ENCODE measurements at places on chromosomes 1 and 21.

GRCh38 chr21:42553435-42553834 lies 39.8 kb downstream of the SLC37A1 start:
- DNase-seq, result no peak

- DNase-seq, result no peak
These were observed 7.9 kb upstream of the TIPRL start for GRCh38 chr1:168170564-168171508.

DNA sequence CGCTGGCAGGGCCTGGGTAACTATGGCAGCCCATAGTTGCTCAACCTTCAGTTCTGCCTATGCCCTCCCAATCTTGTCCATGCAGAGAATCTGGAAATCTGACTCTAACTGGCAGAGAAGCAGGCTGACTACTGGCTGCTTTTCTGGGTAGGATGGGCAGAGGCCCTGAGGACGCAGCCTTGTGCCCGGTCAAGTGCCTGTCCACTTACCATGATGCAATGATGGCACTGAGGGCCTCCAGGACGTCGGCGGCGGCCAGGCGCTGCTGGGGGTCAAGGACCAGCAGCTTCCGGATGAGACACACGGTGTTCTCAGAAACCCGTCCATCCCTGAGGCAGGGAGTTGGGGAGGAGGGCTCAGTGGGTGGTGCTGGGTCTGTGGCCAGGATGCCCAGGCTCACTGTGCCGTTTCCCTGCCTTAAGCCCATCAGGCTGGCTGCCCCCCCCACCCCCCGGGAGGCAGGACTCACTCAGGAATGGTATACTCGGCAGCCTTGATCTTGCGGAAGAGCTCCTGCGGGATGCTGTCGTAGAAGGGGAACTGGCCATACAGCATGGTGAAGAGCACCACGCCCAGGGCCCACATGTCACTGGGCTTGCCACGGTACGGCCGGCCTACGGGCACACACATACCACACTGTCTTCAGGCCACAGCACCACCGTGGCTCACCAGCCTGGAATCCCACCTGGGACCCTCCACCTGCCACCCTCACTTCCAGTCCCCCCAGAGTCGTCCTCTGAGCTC lies 20.4 kb upstream of the EVA1B start:
- no peak for DNase-seq

- peak; percentile 7 for DNase-seq
These were observed 19.8 kb downstream of the KMO start for GRCh38 chr1:241551759-241552638.

- DNase-seq, result no peak
These were observed 17.0 kb downstream of the CD34 start for GRCh38 chr1:207893737-207894582.

- DNase-seq, result no peak
These were observed 54.1 kb downstream of the C8A start for GRCh38 chr1:56908619-56909221.

GRCh38 chr21:38259665-38260064 lies 2.9 kb downstream of the KCNJ15 start:
- no peak for DNase-seq

GRCh38 chr21:24197923-24198322 lies 1409.4 kb downstream of the MRPL39 start:
- DNase-seq, result no peak

DNA sequence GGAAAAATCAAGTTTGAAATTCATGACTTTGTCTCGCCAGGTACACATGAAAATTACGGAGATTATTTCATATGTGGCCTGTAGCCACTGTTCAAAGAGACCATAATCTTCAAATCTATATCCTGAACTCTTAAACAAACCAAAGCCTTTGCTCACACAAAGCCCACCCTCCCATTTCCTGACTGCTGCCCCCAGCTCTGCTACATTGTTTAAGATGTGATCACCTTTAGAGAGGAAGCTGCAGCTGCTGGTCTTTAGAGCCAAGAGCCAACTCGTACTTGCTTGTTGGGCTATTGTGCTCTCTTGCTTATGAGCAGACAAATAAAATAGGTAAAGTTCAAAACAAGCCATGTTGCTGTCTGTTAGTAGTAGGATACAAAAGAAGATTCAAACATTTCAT lies 71.9 kb downstream of the DTL start:
- DNase-seq, result no peak

DNA sequence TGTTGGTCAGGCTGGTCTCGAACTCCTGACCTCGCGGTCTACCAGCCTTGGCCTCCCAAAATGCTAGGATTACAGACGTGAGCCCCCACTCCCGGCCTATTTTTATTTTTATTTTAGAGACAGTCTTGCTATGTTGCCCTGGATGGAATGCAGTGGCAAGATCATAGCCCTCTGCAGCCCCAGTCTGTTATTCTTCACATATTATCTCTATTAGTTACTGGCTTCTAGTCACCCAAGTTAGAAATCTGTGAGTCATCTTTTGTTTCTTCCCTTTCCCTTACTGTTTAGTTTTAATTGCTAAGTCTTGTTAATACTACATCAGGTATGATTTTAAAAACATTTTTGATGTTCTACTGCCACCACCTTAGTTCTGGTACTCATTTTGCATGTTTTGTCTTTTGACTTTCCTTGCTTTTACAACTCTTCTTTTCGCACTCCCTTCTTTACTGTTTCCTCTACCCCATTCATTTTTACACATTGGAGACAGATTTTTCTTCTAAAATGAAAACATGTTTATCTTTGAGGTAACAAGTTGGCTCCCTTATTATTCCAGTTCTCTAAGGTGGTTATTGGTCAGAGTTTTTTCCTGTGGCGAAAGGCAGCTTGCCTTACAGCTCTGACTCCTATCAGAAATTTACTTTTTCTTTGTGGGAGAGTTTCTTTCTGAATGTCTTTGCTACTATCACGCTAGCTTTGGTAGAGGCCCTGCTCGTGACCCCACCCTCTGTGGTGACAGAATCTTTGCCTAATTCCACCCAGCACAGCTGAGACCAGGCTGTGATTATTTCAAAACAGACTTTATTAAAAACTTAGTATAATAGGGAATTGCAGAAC lies 19.5 kb downstream of the ZMYM4 start:
- no peak for DNase-seq
